ENCODE measurements at places on chromosomes 12 and 14.

DNA sequence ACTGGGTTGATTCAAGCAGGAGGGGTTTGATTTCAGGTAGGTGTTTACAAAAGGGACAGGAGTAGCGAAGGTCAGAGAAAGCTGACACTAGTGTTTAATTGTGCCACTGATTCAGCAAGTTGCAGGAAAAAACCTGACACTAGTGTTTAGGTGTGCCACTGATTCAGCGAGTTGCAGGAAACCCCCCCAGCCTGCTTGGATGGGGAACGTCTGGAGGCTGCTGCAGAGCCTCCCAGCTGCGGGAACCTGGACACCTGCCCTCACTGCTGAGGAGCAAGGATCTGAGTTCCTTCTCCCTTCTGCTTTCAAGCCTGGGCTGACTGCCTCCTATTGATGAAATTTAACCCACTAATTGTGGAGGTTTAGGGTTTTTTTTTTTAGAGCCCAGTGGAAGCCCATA, 84.2 kb downstream of the AVPR1A start:
- no peak for DNase-seq

GRCh38 chr14:106850913-106851825, 1324.8 kb downstream of the TMEM121 start:
- DNase-seq = no peak

DNA sequence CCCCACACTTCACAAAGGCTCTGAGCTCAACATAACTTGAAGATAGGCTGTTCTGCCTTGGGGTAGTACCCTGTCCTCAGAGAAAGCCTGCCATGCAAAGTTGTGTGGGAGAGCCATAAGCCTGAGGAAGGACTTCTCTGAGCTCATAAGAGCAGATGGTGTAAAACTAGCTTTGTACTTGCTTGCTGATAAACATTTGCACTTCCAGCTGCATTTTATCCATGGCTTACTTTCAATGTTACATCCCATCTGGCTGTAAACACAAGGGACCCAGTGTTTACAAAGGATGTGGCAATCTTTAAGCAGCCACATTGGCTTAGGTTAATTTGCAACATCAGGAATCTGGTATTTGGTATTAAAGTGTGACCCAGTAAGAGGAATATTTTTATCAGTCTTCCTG, 258.1 kb downstream of the IPO8 start:
- no peak for DNase-seq

- no peak for DNase-seq
Observed at GRCh38 chr12:47621960-47622359, 83.9 kb downstream of the RPAP3 start.

GRCh38 chr12:109759595-109759994, 46.0 kb downstream of the FAM222A start:
- DNase-seq = no peak

DNA sequence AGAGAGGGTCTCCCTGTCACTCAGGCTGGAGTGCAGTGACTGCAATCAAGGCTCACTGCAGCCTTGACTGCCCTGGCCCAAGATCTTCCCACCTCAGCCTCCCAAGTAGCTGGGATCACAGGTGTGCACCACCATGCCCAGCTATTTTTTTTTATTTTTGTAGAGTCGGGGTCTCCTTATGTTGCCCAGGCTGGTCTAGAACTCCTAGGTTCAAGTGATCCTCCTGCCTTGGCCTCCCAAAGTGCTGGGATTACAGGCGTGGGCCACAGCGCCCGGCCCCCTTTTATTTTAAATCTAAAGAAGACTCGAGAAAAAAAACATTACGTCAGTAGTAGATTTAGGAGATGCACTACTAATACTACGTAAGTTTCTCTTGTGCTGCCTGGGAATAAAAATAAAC, 14.3 kb downstream of the FOS start:
- DNase-seq = no peak

DNA sequence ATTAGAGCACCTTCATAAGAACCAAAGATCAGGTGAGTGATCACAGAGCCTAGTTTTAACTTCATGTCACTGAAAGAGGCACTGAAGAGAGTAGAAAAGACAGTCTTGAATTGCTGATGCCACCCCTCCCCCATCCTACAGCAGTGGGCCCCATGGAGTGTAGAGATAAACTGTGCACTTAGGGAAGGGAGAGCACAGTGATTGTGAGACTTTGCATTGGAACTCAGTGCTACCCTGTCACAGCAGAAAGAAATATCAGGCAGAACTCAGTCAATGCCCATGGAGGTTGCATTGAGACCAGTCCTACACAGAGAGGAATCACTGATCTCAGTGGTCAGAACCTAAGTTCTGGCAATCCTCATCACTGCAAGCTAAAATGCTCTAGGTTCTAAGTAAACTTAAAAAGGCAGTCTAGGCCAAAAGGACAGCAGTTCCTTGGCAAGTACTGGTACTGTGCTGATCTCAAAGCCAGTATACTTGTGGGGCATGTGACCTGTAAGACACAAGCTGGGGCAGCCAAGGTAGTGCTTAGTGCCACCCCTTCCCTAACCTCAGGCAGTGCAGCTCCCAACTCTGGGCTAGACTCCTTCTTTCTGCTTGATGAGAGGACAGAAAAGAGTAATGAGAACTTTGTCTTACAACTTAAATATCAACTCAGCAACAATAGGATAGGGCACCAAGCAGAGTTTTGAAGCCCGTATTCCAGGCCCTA, 94.1 kb downstream of the FSCB start:
- DNase-seq = no peak

- DNase-seq = no peak
Observed at GRCh38 chr12:46404225-46404631, 31.7 kb upstream of the SLC38A2 start.

DNA sequence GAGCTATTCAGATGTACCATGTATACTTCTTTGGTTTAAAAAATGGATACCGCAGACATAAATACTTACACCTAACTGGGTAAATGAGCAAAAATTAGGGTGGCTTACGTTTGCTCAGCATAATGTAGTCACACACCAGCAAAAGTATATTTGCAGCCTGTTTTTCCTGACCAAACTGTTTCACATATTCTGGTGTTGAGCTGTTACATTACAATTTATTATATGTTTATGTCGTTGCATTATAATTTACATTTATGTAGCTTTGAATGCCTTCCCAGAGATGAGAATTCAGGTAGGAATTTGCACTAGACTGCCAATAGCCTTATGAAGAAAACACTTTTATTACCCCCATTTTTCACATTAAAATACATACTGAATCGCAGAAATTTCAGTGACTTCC, 183.3 kb downstream of the PTPRO start:
- no peak for DNase-seq

DNA sequence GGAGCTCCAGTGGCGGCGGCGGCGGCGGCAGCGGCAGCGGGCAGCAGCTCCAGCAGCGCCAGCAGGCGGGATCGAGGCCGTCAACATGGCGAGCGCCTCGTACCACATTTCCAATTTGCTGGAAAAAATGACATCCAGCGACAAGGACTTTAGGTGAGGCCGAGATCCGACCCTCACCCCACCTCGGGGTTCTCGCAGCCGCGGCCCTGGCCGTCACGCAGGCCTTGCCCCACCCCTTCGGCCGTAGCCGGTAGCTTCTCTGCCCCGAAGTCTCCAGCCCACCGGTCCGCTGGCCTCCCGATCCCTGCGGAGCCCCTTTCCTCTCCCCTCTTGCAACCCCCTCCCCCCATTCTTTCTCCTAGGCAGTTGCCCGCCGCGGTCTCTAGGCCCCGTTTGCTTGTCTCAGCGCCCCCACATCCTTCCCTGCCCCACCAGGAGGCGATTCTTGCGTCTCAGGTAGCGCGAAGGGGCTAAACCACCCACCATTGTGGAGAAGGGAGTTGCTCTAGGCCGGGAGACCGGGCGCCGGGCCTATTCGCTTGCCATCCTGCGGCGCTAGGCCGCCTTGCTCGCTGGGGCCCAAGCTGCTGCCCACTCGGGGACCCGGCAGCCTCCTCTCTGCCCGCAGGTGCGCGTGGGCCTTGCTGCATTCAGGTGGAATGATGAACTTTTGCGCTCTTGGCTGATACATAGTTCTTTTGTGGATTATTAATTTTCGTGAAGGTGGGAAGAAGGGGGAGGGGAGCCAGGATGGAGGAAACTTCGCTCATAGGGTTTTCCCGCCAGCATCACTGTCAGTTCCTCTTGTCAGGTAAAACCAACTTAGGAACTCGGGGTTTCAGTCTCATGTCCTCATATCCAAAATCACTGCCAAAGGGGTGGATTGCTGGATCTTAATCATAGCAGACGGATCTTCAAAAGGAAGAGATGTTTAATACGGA, 745 bp downstream of the CAND1 start:
- peak; percentile 37 for DNase-seq

- DNase-seq = no peak
Observed at GRCh38 chr14:68823434-68824206, 30.8 kb upstream of the ZFP36L1 start.

GRCh38 chr12:65051218-65051617, 69.9 kb downstream of the WIF1 start:
- no peak for DNase-seq

- DNase-seq = no peak
Observed at GRCh38 chr12:31518680-31519227, 72.2 kb downstream of the DENND5B start.

DNA sequence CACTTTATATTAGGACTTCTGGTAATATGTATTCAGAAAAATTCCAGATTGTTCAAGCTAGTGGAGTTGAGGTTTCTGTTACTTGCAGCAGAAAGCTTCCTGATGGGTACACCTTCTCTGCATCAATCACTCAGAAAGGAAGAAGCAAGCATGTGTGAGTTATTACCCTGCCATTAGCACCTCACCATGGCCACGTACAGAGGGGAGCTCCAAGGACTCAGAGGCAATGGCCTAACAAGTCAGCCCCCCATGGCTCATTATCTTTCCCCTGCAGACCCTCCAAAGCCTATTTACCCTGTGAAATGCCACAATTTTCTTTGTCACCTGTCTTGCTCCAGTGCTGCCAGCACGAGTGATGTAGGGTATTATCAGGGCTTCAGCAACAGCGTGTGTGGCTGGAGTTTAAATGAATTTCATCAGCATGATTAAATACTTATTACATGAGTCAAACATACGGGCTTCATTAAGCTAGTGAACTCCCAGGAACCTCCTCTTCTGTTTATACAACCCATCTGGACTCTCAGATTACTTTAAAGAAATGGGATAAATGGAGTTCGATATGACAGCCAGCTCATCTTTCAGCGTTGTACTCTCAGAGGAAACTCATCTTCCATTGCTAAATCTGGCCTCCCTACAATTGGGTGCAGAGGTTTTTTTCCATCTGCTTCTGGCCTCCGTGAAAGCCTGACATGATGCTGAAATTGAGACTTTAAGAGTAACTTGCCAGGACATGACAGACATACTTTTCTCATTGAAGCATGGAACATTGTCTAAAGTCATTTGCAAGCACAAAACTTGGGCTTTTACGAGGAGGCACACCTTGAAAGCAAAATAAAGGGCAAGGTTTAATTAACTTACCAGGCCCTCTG, 135.9 kb downstream of the TMEM30B start:
- no peak for DNase-seq

GRCh38 chr12:25755971-25756260, 202.6 kb upstream of the RASSF8 start:
- DNase-seq = no peak

- DNase-seq = no peak
Observed at GRCh38 chr14:89493406-89493805, 76.4 kb upstream of the FOXN3 start.

- DNase-seq = no peak
Observed at GRCh38 chr14:100190126-100190525, 30.7 kb upstream of the DEGS2 start.

DNA sequence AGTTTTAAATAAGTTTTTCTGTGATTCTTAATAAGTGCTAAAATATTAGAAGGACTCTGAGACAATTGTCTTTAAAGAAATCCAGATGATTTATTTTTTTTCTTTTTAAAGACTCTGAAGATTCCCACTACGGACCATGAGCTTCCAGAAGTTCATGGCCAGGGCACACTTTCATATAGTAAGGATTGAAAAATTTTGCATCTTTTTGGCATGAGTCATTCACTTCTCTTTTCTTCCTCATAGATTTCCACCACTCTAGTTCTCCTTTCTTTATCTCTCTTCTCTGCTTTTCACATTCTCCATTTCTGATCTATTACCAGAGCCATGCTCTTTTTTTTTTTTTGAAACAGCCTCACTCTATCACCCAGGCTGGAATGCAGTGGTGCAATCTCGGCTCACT, 385.8 kb downstream of the FLRT2 start:
- DNase-seq = no peak

GRCh38 chr12:66241061-66242043, 52.3 kb downstream of the IRAK3 start:
- no peak for DNase-seq

- DNase-seq = no peak
Observed at GRCh38 chr12:48961801-48962200, 4.5 kb upstream of the ARF3 start.

DNA sequence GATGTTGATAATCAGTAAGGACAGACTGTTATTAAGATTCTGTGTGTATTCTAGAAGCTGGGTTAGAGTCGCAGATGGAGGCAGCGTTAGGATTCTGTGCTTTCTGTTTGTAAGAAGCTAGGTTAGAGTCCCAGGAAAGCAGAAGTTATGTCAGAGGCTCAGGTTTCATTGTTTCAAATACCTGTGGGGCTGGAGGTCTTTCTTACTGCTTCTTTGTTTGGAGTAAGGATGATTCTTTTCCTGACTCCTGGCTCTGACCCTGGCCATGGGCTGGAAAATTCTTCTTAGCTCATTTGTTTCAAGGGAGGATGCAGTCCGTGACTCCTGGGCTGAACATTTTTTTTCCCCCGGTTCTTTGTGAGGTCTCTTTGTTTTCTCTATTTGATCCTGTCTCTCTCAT, 5.2 kb downstream of the MUCL1 start:
- DNase-seq = no peak

DNA sequence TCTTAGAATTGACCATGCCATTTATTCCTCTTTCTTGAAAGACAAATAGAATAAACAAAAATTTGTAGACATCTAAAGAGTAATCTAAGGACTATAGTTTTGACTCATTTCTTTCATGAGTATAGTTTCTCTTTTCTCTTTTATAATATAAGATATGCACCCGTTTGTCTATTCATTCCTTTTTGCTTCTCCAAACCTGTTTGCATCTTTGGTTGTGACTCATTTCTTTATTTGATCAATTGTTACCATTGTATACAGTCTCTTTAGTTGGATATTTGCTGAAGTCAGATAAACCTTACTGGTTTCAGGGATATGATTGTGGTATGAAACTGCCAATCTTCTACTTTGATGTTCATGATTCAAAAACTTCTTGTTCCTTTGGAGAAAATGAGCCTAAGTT, 268.7 kb downstream of the FBXL14 start:
- no peak for DNase-seq

All from activated gamma-delta T cell (primary cell).